ENCODE measurements at places on chromosomes 7 and 10.

DNA sequence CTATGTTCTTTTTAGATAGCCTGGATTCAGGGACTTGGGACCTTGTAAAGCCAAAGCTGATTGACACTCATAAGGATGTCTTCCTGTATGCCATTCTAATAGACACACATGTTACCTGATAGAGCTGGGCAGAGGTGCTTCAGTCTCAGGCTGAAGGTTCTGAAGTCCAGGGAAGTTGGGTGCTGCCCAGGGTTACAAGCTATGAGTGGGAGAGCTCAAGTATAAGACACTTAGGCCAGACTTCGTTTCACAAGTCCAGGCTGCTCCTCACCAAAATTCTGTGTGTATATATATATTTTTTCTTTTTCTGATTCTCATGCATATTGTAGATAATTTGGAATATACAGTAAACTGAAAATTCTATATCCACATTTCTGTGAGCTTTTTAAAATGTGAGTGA is 144.2 kb downstream of the HDAC9 start:
- no peak overlapping the region for H3K4me3 ChIP-seq
- no peaks in the 10 kb centered on the region for H3K27me3 ChIP-seq
- H3K27ac ChIP-seq: no peak overlapping the region
- peaks cover 9% of the 10 kb centered on the region for H3K4me1 ChIP-seq
- no peak for DNase-seq

DNA sequence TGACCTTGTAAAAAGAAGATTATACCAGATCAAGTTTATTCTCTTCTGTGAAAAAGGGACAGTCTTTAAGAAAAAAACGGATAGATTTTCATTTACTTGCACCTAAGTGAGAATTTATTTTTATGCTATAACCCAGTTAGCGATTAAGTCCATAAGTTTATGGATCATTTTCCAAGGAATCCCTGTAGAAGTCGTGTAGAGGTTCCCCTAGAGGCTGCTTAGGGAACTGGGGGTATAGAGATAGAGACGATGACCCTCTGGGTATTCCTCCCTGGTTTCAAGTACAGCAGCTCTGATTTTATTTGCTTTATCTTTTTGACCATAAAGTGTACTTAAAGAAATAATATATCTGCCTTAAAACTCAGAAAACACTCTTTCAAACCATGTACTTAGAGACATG is 648.4 kb upstream of the LRRTM3 start:
- H3K36me3 ChIP-seq: no peaks in the 10 kb centered on the region
- H3K4me1 ChIP-seq: no peaks in the 10 kb centered on the region
- H3K4me3 ChIP-seq: no peak overlapping the region
- DNase-seq: no peak
- H3K27me3 ChIP-seq: no peaks in the 10 kb centered on the region

DNA sequence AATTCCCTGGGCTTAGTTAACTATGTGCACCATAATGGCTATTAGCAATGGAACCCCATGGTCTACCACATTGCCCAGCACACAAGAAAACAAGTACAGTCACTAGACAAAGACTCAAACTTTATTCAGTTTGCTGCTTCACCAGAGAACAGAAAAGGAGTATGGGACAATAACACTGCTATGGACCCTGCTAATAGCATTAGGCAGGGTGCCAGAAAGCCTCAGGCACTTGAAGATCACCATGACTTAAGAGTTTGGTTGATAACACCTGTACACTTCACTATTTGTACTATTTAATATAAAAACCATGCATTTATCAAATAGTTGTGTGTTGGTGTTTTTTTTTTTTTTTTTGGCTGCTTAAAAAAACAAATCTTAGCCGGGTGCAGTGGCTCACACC is 159.6 kb downstream of the KMT2E start:
- no peaks in the 10 kb centered on the region for H3K27me3 ChIP-seq
- DNase-seq: no peak
- peaks cover 9% of the 10 kb centered on the region for H3K4me1 ChIP-seq
- H3K36me3 ChIP-seq: no peaks in the 10 kb centered on the region
- no peak overlapping the region for H3K27ac ChIP-seq

DNA sequence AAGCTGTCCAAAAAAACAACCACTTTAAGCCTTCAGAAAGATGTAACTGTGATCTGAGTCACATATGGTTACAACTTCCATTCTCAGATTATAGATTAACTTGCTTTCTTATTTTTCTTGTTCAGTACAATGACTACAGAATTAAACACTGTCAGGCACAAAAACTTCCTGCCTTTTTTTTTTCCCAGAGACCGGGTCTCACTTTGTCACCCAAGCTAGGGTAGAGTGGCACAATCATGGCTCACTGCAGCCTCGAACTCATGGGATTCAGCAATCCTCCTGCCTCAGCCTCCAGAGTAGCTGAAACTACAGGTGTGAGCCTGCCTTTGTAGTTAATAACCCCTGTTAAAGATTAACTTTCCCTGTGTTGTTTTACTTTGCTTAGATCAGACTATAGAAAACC is 163.2 kb downstream of the AVL9 start:
- no peak for DNase-seq
- H3K27me3 ChIP-seq: no peaks in the 10 kb centered on the region
- peaks cover 3% of the 10 kb centered on the region for H3K4me1 ChIP-seq
- no peak overlapping the region for H3K27ac ChIP-seq
- H3K4me3 ChIP-seq: no peak overlapping the region

DNA sequence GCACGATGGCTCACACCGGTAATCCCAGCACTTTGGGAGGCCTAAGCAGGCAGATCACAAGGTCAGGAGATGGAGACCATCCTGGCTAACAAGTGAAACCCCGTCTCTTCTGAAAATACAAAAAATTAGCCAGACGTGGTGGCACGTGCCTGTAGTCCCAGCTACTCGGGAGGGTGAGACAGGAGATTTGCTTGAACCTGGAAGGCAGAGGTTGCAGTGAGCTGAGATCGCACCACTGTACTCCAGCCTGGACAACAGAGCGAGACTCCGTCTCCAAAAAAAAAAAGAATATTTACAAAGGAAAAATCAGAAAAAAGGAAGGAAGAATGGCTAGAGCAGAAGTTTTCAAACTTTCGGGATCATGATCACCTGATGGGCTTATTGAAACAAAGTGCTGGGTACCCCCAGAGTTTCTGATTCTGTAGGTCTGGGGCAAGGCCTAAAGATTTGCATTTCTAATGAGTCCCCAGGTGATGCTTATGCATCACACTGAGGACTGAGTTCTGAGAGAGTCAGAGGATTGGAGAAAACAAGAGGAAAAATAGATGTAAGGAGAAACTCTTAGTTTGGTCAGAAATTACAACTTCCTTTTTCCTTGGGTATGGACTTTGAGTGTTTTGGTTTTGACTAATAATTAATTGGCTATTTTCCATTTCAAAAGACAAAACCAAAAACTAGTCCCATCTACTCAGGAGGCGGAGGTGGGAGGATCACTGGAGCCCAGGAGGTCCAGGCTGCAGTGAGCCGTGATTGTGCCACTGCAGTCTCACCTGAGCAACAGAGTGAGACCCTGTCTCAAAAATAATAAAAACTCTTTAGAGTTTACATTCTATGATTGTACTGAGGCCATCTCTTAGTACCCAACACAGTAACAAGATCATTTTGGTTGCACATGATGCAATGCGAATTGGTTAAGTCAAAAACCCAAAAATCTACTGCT is 14.4 kb downstream of the MARCHF5 start:
- H3K36me3 ChIP-seq: no peaks in the 10 kb centered on the region
- H3K27ac ChIP-seq: no peak overlapping the region
- no peak overlapping the region for H3K4me3 ChIP-seq
- H3K27me3 ChIP-seq: no peaks in the 10 kb centered on the region
- no peak for DNase-seq

DNA sequence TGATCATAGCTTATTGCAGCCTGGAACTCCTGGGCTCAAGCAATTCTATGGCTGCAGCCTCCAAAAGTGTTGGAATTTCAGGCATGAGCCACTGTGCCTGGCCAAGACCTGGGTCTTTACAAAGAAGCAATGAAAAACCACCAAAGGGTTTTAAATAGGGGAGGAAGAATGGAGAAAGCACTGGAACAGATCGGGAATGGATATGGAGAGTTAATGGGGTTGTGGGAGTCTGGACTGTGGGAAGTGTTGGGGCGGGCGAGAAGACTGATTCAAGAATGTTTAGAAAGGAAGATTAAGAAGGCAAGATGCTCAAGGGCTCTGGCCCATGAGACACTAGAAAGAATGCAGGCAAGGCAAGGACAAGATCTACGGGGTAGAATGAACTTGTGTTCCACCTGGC is 98.5 kb downstream of the CARD11 start:
- no peaks in the 10 kb centered on the region for H3K4me1 ChIP-seq
- DNase-seq: no peak
- H3K27me3 ChIP-seq: peaks cover 33% of the 10 kb centered on the region
- H3K4me3 ChIP-seq: no peak overlapping the region

GRCh38 chr7:121126801-121127534 is 138.5 kb downstream of the CPED1 start:
- H3K4me1 ChIP-seq: no peaks in the 10 kb centered on the region
- H3K4me3 ChIP-seq: no peak overlapping the region
- no peaks in the 10 kb centered on the region for H3K27me3 ChIP-seq
- no peak for DNase-seq
- H3K27ac ChIP-seq: no peak overlapping the region

DNA sequence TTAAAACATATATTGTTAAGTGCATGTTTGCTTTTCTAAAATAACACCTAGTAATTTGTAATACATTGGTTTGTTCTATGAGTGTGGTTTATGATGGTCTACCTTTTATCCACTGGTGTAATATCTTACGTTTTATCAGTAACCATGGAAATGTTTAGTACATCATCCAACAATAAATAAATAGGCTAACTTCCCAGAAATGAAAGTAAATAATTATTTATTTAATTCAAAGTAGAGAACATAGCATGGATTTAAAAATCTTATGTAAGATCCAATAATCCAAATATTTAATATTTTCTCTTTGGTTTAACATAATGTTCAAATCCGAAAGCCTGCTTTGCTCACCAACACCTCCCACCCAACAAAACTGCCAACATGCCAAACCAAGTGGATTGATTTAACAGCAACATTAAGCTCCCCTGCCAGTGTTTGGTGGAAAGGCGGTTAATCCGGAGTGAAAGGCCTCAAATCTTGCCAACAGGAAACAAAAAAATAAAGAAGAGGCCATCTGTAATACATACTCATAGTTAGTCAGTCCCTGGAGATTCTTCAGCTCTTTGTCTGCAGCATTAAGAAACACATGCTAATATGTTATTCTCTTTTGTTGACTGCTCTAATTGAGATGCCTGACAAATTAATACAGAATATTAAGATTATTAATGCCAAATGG is 897.8 kb downstream of the CNTNAP2 start:
- H3K4me3 ChIP-seq: no peak overlapping the region
- DNase-seq: no peak
- no peaks in the 10 kb centered on the region for H3K4me1 ChIP-seq
- H3K27ac ChIP-seq: no peak overlapping the region
- no peaks in the 10 kb centered on the region for H3K27me3 ChIP-seq

GRCh38 chr10:103280031-103280430 is 3.1 kb downstream of the INA start:
- H3K27ac ChIP-seq: no peak overlapping the region
- H3K27me3 ChIP-seq: peaks cover 66% of the 10 kb centered on the region
- peaks cover 7% of the 10 kb centered on the region for H3K36me3 ChIP-seq
- DNase-seq: no peak

DNA sequence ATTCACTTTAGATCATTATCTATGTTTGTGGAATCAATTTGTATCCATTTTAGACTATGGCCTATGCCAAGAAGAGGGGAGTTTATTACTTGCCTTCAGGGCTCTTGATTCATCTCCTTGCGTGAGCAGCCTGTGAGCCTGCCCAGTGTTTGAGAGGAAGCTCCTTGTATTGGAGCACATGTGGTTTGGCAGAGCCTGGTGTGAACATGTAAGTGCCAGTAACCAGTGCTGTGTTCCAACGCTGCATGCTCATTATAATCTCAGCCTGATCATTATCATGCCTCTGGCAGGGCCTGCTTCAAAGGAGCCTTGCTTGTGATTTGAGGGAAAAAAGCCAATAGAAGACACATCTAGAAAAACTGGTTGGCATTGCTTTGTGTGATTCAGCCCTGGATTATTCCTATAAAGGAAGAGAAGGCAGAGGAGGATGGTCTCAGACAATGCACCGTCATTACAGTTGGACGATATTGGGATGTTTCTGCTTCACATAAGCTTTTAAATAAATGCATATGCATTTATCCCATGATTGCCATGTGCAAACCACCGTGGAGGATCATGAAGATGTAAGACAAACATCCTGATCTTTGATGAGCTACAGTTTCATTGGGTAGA is 203.4 kb upstream of the AHR start:
- H3K27ac ChIP-seq: no peak overlapping the region
- H3K27me3 ChIP-seq: no peaks in the 10 kb centered on the region
- no peaks in the 10 kb centered on the region for H3K4me1 ChIP-seq
- no peak overlapping the region for H3K4me3 ChIP-seq

DNA sequence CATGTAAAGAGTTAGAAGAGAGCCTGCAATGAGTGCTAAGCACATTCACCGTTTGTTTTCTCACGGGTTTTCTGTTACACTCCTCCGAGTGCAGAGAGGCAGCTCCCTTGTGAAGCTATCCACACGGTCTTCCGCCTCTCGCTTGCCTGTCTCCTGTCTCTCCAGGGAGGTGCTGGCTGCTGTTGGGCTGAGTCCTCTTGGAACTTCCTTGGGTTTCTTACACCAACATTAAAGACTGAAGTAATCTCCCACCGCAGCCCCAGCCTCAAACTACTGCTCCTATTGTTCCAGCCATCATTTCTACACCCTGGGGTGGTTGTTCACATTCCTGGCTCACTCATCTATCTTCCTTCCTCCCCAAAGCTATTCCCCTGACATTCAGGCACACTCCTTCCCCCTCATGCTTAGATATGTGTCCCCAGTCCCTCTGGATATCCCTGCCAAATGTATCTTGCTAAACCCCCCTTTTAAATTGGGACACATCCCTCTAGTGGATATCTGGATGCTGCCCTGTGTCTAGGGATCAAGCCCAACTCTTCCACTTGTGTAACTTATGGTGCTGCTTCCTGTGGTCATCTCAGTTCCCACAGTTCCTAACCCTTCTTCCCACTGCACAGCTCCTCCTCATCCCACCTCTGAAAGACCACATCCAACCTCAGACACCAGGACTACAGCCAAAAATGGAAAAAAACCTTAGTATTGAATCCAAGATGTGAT is 14.1 kb downstream of the ESYT2 start:
- no peak overlapping the region for H3K4me3 ChIP-seq
- no peaks in the 10 kb centered on the region for H3K36me3 ChIP-seq
- no peak for DNase-seq
- H3K27ac ChIP-seq: peak overlapping the region; percentile 48
